Spinal cord (tissue), 10 donors: ENCODE measurements at places on chromosomes 16 and 17. TPM values are rescaled to one million over a fixed set of nuclear protein-coding genes. Genes with fewer than 3 reads are reported as not detected.

DNA sequence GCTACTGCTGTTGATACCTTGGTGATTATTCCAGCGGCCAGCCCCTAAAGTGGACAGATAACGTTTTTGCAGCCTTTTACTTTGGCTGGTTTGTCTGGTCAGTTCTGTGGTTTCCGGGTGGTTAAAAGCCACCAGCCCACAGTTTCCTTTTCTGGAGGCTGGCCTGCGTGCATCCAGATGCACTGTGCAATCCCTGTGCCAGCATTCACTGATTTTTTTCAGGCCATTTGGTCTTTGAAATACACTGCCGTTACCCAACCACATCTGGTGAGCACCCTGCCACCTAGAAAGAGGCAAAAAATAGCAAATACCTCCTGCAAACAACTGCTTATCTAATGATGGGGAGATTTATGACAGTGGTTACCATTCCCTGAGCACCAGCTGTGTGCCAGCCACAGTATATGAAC is 797 bp downstream of the NUDT7 start:
- DNase-seq: no peak

TRIM72 gene
- total RNA-seq: 0.22 TPM

DNA sequence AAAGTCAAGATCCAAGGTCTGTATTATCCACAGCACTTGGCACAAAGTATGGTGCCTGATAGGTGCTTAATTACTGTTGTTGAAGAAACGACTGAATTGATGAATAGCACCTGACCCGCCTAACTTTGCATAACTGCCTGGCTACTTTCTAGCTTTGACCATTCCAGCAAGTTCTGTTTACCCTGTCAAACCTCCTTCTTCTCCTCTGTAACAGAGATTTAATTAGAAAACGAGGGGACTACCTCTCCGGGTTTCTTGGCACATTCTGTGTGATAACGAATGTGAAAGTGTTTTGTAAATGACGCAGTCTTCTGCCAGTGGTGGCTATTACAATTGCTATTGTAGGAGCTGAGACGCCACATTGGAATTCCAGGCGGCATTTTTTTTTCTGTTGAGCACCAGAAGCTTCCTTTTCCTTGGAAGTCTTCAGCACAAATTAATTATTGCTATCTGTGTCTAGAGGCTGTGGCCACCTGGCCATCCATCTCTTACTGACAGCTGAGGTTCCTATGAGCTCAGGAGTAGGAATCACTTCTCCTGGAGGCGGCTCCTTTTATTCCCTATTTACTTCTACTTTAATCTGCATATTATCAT is 522.9 kb downstream of the HS3ST4 start:
- no peak for DNase-seq

ADGRG3 gene
- total RNA-seq: 3.6 TPM

- no peak for DNase-seq
Measured at GRCh38 chr16:11474617-11475291, 112.0 kb downstream of the LITAF start.

DNA sequence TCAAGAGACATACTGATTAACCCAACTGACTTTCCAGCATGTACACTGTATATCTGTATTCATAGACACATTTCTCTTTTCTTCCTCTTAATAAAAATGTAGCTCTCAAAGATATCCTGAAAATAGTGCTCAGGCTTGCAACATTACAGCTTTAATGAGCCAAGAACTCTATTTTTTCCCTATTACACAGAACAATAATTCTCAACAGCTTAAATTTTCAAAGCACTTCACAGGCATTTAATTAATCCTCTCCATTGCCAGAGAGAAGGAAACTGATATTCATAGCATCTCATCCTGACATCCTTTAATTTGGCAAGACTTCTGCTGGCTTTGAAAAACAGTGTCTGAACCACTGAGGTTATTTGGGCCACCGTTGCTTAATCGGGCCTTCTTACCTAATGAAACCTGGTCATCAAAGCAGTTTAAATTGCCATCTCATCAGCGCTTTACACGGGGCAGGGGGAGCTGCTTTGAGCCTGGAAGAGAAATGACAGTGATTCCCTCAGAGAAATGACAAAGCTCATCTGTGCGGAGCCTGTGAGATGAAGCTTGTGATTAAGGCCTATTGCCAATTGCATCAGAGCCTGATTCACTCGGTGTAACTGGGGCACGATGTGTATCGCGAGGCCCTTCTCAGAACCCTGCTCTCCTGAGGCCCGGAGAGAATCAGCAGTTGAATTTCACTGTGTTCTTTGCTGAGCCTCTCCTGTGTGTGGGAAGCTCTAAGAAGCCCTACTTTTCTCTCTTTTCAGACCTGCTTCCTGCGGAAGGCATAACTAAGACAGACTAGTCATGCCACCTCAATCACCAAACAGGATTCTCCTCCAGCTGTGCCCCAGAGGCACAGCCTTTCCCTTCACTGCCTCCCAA is 8.5 kb upstream of the SIAH1 start:
- DNase-seq: no peak

RHBDL3 gene
- total RNA-seq: 8.9 TPM
